Stimulated activated naive CD8-positive, alpha-beta T cell treated with anti-CD3 and anti-CD28 coated beads, Interleukin-15, Interleukin-2, amounts not matched to agents 100 U/mL and 50 U/mL, for 24 hours (primary cell): ENCODE measurements at places on chromosomes 2 and 18.

GRCh38 chr2:227890495-227891079 lies 19.2 kb downstream of the DAW1 start:
- no peak for DNase-seq

- no peak for DNase-seq
Observed at GRCh38 chr2:148616662-148617061, 27.9 kb upstream of the EPC2 start.

DNA sequence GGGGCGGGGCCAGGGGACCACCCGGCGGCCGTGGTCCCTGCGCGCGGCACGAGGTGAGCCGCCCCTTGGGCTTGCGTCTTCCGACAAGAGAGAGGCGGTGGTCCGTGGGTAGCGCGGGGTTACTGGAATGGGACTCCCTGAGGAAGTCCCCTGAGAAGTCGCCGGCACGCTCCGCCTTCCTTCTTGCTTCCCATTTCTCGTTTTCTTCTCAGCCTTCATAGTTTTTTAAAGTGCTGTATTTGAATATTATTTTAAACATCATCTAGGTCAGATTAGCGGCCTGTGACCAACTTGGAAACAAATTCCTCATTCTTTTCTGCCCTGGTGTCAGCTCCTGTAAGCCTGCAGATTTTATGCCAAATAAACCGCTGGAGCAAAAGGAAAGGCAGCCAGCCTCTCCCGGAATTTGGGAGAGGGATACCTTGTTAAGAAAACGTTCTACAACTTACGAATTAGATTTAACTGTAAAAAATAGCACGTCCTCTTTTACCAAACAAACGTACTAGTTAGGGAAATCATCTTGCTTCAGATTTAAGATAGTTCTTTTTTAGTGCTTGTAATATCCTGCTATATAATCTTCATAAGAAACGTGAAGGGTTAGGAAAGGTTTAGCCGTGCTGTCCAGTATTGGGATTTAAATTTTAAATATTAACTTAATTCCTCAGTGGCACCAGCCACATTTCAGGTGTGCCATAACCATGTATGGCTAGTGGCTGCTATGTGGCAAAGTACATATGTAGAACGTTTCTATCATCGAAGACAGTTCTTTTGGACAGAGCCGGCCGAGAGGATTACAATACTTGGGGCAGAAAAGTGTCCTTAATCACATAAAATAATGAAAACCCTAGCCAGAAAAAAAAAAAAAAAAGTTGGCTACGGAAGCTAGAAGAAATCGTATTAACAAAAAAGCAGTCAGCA lies 628 bp upstream of the PTPN2 start:
- no peak for DNase-seq

GRCh38 chr2:25103287-25103871 lies 61.5 kb downstream of the EFR3B start:
- no peak for DNase-seq

- no peak for DNase-seq
Observed at GRCh38 chr2:2838548-2838845, 507.4 kb upstream of the MYT1L start.
